ENCODE measurements at places on chromosomes 2 and 18.

DNA sequence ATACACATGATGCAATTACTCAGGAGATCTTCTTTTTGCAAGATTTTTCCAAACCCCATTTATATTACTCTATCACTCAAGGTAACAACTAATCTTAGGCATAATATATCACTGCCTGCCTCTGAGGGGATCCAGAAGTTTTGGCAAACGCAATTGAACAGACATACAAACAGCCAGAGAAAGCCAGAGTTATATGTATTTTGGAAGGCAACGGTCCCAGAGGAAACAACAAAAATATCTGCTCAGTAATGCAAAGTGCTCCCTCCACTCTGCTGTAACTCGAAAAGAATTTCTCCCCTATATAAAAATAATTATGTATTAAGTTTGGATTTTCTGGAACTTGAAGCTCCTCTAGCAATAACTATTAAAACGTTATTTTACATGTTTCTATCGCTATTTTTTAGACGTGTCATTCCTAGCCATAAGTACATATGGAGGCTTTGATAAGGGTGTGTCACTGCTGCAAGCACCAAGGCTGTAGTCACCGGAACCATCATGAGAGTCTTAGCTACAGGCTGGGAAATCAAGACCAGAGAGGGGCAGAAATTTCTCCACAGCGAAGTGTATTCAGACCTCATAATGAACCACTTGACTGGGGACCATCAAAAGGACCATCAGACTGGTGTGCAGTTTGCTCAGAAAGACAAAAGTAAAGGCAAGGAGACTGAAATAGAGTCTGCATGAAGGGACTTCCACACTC, 3.7 kb upstream of the GKN1 start:
- no peak for DNase-seq

DNA sequence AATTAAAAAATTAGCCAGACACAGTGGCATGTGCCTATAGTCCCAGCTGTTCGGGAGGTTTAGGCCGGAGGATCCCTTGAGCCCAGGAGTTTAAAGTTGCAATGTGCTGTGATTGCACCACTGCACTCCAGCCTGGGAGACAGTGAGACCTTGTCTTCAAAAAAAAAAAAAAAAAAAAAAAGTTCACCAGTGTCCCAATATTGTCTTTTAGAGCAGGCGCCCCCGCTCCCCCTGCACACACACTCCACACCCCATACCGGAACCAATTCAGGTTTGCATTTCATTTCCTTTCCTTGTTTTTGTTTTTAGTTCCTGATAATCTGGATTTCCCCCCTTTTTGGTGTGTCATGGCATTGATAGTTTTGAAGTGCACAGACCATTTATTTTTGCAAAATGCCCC, 10.4 kb downstream of the TMEM87B start:
- no peak for DNase-seq

DNA sequence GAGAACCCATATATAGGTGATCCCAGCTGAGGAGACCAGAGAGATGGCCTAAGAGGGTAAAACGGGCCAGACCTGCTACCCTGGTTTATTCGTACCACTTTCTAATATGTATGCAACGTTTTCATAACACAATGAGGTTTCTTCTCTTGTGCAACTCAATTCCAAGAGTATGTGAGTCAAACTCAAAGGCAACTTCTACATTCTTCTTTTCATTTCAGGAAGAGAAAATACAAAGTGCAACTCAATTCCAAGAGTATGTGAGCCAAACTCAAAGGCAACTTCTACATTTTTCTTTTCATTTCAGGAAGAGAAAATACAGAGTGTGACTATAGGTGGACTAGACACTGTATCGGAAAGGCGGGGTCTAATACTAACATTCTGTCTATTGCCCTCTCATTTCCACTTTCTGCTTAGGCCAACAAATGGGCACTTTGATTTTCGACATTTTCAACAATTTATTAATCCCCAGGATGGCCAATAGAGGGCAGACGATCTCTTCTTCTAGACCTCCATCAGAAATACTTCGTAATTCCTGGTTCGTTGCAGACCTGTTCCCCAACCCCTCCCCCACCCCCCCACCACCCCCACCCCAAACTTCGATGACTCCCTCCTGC, 3.7 kb upstream of the CRIM1 start:
- peak; percentile 15 for DNase-seq

GRCh38 chr2:36357847-36358659, 2.5 kb downstream of the CRIM1 start:
- DNase-seq: no peak

GRCh38 chr2:24016376-24016761, 6.5 kb downstream of the MFSD2B start:
- no peak for DNase-seq

GRCh38 chr2:229900012-229900411, 21.8 kb downstream of the TRIP12 start:
- DNase-seq: no peak

- no peak for DNase-seq
Observed at GRCh38 chr2:219752726-219753125, 125.3 kb downstream of the SLC4A3 start.

- DNase-seq: peak; percentile 20
Observed at GRCh38 chr2:51490576-51491234, 458.8 kb upstream of the NRXN1 start.

- DNase-seq: no peak
Observed at GRCh38 chr2:88350331-88351248, 101.9 kb downstream of the FOXI3 start.

DNA sequence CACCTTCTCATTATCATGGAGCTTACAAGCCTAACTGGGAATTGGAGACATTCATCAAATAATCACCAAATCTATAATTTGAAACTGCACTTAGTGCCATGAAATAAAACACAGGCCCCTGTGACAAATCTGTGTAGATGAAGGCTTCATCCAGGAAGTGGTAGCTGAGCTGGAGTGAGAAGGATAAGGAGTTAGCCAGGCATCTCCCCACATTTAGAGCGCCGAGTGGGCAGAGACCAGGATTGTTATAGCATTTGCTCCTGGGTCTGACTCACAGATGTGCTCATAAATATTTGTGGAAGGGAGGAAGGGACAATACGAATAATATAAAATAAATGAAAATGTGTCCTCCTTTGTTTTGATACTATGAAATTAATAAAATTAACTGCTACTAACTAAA, 2.5 kb upstream of the MAT2A start:
- peak; percentile 22 for DNase-seq

GRCh38 chr2:105239924-105240323, 1.6 kb upstream of the GPR45 start:
- DNase-seq: no peak

Measured in DMS79 treated with DMSO at 0.1 percent for 48 hours (cell line).